ENCODE measurements at places on chromosomes 5 and 9.

DNA sequence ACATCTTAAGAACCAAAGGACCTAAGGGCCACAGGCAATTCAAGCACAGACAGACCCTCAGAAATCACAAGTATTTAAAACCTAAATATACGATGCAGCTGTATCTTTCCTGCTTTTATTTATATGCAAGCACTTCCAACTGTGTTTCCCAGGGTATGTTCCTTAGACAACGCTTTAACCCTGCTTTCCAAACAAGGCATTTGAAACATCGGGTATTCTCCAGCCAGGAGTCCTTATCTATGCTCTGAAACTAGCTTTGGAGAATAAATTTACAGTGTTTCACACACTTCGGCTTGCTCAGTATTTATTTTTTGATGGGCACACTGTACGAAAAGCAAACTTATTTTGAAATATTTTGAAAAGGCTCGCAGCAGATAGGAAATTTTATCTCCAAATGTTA is 13.5 kb downstream of the NR6A1 start:
- DNase-seq: no peak

GRCh38 chr5:16561660-16562059 is 55.1 kb downstream of the RETREG1 start:
- no peak for DNase-seq

GRCh38 chr9:95962936-95963335 is 87.4 kb downstream of the ERCC6L2 start:
- no peak for DNase-seq

GRCh38 chr5:30561771-30562170 is 631.7 kb upstream of the CDH6 start:
- DNase-seq: no peak

- DNase-seq: no peak
Measured at GRCh38 chr9:91207729-91208418, 153.8 kb downstream of the AUH start.

GRCh38 chr5:179558932-179559283 is 8.6 kb downstream of the RUFY1 start:
- DNase-seq: no peak

DNA sequence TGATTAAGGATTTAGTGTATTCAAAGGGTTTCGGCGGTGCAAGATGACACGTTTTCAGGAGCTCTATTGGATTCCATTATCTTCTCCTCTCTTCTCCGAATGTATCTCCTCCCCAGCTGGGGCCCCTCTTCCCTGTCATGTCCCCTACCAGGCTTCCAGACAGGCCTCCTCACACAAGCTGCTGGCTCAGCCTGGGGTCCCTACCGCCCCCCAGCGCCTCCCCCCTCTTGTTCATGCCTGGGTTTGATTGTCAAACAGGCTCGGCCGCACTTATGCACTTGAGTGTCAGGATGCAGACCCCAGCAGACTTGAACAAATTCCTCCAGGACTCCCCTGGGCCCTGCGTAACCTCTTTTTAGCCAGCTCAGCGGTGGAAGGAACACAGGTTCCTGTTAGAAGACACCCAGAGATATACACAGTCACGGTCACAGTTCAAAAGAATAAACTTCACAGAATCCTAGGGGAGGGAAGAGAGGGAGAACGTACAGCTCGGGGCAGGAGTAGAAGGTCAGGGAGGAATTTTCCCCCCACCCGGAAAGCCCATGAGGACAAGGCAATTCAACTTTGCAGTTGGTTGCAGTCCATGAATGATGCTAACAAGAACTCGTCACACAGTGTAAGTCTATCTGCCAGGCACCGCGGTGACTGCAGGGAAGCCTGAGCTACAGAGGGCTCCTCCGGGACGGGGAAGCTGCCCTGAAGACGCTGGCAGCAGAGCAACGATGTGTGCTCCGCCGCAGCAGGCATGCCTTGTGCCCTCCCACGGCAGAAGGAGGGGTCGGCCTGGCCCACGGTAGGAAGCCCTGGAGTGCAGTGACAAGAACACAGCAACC is 560.0 kb downstream of the BNC2 start:
- no peak for DNase-seq

DNA sequence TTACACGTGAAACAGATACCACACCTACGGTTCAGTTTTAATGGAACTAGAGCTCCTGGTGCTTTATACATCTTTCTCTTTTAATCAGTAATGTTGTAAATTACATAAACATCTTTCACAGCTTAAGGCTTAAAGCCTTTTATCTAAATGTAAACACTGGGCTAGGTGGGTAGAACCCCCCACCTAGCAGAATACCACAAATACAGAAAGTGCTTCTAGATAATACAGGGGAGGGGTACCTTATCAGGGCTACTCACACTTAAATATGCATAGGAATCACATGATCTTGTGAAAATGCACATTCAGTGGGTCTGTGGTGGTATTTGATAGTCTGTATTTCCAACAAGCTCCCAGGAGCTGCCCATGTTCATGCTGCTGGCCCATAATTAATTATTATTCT is 256.4 kb upstream of the TARS1 start:
- DNase-seq: no peak

GRCh38 chr9:37936965-37937364 is 33.0 kb upstream of the SLC25A51 start:
- no peak for DNase-seq

DNA sequence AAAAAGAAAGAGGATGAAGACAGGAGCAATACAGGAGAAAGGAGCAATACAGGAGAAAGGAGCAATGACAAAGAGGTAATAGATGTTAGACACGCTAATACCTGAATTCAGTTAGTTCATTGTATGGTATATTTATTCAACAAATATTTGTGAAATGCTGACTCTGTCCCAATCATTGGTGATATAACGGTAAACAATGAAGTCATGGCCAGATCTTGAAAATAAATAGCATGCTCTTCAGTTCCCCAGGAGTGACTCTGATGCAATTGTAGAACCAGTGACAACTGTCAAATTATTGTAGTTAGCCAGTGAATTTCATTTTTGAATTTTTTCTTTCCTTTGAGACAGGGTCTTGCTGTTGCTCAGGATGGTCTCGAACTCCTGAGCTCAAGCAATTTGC is 48.0 kb upstream of the SPINK14 start:
- no peak for DNase-seq

GRCh38 chr9:100087218-100087617 is 11.6 kb downstream of the ERP44 start:
- no peak for DNase-seq

DNA sequence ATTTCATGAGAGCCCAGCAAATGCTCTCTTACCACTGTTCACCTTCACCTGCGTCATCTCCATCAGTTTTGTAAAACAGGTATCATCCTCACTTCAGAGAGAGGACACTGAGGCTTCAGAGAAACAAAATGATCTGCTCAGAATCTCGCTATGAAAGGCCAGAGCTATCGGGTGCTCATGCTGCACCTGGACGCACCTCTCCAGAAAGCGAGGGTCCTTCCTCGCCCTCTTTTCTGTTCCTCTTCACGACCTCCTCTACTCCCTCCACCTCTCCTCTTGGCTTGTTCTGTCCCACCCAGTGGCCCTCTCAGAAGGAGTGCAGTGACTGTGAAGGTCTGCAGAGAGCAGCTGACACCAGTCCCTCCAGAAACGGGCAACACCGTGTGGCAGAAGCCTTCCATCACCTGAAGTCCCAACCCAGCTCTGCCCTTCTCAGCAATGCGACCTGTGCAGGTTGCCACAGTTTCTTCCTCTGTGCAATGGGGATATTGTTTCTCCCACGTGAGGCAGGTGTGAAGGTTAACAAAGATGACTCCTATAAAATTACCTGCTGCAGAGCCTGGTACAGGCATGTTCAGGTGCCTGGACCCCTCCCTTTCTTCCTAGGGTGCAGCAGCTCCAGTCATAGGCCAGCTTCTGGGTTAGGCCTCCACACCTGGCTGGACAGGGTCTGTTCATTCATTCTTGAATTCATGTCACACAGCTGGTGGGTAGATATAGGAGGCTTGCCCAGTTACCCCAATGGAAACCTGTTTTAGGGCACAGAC is 45.3 kb upstream of the ANGPTL2 start:
- DNase-seq: no peak

- DNase-seq: no peak
Measured at GRCh38 chr5:159777049-159777660, 139.1 kb upstream of the ADRA1B start.

- no peak for DNase-seq
Measured at GRCh38 chr9:130877300-130877699, 19.3 kb downstream of the QRFP start.

GRCh38 chr5:106833517-106833916 is 837.2 kb downstream of the EFNA5 start:
- DNase-seq: no peak

DNA sequence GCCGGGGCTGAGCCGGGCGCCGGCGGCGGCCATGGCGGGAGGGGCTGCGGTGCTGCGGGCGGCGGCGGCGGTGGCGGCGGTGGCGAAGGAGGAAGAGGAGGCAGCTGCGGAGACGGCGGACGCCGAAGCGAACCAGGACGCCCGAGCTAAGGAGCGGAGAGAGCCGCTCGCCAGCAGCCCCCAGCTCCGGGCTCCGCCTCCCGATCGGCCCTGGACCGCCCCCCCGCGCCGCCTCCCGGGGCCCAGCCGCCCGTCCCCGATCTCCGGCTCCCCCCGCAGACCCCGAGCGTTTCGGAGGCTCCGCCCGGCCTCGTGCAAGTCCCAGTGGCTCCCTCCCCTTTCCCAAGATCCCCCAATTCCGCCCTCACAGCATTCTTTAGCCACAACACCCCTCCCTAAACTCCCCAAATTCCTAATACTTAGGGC is at the start of gene ASTN2:
ASTN2 (minus strand) TSS at position 152 of the 426 bp plus-strand sequence; CDS start at position 33, 119 bp downstream.
- DNase-seq: no peak

- DNase-seq: no peak
Measured at GRCh38 chr5:149268928-149269557, 2.6 kb upstream of the AFAP1L1 start.

GRCh38 chr9:125106285-125106893 is 36.9 kb downstream of the SCAI start:
- DNase-seq: no peak

- no peak for DNase-seq
Measured at GRCh38 chr9:124442826-124443225, 7.4 kb upstream of the ADGRD2 start.

DNA sequence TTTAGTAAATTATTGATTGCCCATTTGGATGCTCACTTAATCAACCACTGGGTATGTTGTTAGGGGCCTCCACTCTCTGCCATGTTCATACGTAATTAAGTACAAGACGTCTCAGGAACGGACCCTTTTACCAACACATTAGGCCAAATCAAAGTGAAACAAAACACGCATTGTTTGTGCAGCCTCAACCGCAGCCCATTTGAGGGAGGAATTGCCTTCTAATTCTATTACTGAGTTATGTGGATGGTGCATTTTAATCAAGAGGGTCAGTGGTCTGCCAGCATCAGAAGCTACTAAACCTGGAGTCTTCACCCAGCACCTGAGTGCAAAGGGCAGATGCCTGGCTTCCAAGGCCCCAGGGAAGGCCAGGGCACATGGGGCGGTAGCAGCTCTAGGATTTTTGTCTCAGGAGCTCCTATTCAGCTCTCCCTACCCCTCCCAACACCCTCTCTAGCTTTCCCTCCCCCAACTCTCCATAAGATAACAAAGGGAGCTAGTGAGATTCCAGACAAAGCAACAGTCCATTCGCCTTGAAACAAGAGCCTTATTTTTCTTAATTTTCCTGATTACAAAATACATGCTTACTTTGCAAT is 7.9 kb upstream of the MED27 start:
- no peak for DNase-seq

- DNase-seq: no peak
Measured at GRCh38 chr5:38598296-38598993, 42.0 kb upstream of the LIFR start.

DNA sequence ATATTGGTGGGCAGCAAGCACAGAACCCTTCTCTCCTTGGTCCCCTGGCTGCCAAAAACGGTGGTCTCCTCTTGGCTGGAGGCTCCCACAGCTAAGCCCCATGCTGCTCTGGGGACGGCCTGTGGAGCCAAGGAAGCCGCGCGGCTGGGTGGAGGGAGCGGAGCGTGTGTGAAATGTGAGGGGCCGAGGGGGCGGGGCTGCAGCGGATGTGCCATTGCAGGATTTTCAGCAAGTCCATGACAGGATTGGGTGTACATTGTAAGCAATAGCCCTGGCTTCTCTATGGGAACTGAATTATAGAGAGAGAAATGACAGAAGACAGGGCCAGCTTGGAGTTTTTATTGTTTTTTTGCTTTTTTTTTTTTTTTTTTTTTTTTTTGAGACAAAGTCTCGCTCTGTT is 336.5 kb downstream of the DIRAS2 start:
- no peak for DNase-seq

- DNase-seq: no peak
Measured at GRCh38 chr9:8784838-8785237, 985.3 kb upstream of the DMAC1 start.

GRCh38 chr5:10338686-10339057 is 14.8 kb upstream of the MARCHF6 start:
- DNase-seq: no peak

DNA sequence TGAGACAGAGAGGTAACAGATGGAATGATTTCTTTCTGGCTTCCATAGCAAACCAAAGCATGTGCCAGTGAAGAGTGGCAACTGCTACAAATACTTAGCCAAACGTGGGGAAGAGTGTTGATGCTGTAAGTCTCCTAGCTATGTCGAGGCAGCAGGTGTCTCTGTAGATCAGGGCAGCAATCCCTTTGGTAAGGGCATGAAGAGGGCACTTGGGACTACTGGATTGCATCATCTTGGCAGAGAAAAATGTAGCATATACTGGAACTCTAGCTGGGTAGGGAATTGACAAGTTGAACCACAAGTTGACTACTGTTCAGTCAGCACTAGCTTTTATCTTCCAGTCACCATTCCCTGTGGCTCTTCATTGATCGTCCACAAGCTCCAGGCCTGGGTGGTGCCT is 75.8 kb downstream of the GHR start:
- no peak for DNase-seq

DNA sequence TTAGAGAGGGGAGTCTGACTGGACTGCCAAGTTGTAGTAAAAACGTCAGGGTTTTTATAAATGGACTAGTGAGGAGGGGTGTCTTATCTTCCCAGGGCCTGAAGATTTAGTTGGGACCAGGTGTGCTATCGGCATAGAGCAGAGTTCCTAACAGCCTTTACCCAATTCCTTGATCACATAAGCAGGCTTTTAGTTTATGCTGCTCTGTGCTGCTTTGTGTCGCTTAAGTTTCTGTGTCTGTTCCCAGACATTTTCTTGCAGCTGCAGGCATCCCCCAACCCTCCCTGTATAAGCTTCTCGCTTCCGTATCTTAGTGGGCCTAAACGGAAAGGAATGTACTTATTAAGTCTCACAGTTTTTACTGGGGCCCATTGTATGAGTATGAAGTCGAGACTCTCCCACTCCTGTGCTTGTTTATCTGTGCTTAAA is 2.6 kb upstream of the SMC5 start:
- DNase-seq: no peak

All from stimulated activated CD8-positive, alpha-beta memory T cell treated with anti-CD3 and anti-CD28 coated beads, Interleukin-15, amount 100 ng/mL, for 24 hours (primary cell).